CD14-positive monocyte (primary cell): ENCODE measurements at places on chromosomes 5 and 9. TPM values are rescaled to one million over a fixed set of nuclear protein-coding genes. Genes with fewer than 3 reads are reported as not detected.

SPEF2 gene
- 0.46 TPM for polyA plus RNA-seq

CDO1 gene
- polyA plus RNA-seq: not detected

DNA sequence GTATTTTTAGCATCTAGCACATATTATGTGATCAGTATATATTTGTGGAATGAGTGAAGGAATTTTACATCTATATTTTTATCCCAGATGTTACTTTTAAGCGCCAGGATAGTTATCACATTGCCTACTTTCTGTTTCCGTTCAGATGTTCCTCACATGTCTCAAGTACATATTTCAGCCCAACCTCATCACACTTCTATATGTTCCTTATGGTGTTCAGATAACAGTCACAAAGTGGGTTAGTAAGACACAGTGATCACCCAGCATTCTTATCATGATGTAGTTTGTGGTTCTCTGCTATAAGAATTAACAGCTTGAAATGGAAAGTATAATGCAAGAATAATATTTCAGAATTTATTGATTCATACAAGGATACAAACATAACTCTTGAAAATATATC, 170.0 kb upstream of the RASA1 start:
- no peak for DNase-seq

DNA sequence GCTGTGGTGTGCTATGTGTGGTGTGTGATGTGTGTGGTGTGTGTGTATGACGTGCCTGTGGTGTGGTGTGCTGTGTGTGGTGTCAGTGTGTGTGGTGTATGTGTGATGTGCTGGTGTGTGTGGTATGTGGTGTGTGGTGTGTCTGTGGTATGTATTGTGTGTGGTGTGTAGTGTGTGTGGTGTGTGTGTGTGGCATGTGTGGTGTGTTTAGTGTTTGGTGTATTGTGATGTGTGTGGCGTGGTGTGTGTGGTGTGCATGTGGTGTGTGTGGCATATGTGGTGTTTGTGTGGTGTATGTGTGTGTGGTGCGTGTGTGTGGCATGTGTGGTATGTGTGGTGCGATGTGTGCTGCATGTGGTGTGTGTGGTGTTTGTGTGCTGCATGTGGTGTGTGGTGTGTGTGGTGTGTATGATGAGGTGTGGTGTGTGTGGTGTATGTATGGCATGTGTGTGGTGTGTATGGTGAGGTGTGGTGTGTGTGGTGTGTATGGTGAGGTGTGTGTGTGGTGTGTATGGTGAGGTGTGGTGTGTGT, 18.3 kb upstream of the RNU6ATAC start:
- DNase-seq: peak; percentile 7

DNA sequence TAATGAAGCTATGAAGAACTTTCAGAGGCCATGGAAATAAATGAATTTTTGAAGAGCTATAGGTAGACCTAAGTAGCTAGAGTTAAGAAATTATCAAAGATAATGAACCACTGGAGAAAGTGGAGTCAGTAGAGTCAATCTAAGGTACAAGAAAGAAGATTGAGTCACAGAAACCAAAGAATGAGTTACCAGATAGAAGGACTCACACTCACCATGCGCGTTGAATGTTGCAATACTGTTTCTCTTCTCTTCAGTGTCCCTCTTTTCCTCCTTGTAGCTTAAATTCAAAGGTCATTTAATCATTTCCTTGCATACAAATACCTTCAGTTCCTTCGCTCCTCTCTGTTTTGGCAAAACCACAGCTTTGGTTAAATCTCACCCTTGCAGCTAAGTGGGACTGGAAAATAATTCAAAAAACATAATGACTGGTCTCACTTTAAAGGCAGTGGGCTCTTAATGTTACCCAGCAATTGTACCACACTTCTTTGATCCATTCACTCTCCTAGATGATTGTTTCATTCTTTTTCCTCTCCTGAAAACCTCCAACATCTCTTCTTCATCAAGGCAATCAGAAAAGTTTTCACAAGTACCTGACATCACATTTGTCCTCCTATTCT, 58.3 kb downstream of the NIPBL start:
- DNase-seq: no peak

GRCh38 chr5:14793851-14794250, 77.7 kb downstream of the ANKH start:
- no peak for DNase-seq

DNA sequence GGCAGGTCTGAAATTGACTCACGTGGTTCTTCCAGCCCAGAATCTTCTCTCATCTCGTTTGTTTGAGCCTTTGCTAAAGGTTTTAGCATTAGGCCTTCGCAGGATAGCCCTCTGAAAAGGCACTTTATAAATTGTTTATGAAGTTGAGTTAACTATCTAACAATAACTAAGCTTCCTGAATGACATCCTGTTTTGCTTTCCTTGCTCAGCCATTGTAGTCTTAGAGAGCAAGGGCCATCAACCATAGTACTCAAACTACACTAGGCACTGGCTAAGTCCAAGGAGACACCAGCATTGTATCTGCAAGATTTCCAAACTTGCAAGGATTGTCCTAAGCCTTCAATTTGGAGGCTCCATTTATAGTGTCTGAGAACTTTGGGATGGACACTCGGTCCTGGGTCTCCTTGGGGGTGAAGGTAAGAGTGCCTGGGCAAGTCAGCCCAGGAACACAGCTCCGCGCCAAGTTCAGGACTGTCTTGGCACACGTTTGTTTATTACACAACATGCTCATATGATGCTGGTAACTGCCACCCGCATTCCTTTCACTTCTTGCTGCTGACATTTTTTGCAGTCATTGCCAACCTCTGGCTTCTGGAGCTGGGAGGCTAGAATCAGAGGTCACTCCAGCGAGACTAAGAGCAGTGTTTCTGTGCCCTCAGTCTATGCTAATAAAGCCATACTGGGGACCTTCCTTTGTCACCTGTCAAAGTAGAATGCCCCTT, 151.1 kb downstream of the ESM1 start:
- DNase-seq: no peak

GRCh38 chr9:120712539-120713031, 1.7 kb downstream of the MEGF9 start:
- no peak for DNase-seq
